T-helper 1 cell (primary cell): ENCODE measurements at places on chromosomes 12 and 14.
A peak's percentile ranks its signal among the peaks of the same experiment; 100 is the strongest.

- DNase-seq: peak; percentile 38
Measured at GRCh38 chr14:102593061-102593824, 794 bp downstream of the RCOR1 start.

GRCh38 chr12:124696693-124697476 lies 129.5 kb upstream of the NCOR2 start:
- no peak for DNase-seq

DNA sequence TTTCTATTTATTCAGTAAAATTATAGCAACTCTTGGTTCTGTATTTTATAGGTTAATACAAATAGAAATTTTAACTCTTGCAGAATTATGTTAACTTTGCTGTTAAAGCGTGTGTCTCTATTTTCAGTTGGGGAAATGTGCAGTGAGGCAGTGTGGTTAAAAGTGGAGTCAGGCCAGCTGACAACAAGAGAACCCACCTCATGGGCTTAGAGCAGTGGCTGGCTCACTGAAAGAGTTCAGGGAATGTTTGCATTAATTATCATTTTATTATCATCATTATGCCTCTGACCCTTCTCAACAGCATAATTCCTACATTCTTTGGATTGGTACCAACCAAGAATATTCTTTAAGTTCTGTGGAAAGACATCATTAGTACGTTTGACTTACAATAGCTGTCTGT lies 163.8 kb downstream of the DERA start:
- DNase-seq: no peak

GRCh38 chr14:103436533-103436932 lies 51.3 kb downstream of the MARK3 start:
- DNase-seq: no peak

GRCh38 chr12:58629376-58629775 lies 290.9 kb downstream of the LRIG3 start:
- no peak for DNase-seq

GRCh38 chr12:20339060-20339459 lies 29.3 kb upstream of the PDE3A start:
- no peak for DNase-seq

- DNase-seq: no peak
Measured at GRCh38 chr12:107480836-107481608, 204.6 kb upstream of the PWP1 start.

DNA sequence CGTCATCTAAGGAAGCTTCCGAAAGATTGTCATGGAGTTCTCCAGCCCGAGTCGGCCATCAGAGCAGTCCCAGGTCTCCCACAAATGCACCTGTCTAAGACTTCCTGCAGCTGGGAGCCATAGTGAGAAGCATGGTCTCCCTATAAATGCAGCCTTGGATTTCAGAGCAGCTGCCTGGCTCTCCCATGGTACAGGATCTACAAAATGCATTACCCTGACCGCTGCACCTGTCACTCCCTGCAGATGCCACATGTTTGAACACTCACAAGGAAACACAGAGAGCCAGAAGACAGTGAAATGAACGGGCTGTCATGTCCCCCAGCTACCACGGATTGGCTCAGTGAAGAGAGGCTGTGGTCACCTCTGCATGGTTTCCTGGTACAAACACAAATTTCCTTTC lies 702.7 kb downstream of the MED13L start:
- DNase-seq: no peak

DNA sequence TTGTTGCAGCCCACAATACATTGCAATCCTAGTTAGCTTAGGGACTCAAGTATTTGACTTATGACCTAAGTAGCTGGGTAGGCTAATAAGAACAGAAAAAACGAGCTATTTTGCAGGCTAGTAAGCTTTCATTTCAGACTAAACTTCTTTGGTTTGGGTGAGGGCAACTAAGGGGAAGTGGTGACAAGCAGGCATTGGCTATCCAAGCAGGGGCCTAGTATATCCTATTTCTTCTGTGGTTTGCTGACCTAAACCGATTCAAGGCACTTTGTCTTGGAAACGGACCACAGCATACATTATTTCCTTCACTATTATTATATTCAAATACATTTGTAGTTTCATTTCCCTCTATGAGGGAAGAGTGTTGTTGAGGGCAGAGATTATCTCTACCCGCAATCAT lies 21.6 kb upstream of the SLC5A8 start:
- no peak for DNase-seq

GRCh38 chr12:131494216-131494615 lies 216.7 kb upstream of the SFSWAP start:
- no peak for DNase-seq

DNA sequence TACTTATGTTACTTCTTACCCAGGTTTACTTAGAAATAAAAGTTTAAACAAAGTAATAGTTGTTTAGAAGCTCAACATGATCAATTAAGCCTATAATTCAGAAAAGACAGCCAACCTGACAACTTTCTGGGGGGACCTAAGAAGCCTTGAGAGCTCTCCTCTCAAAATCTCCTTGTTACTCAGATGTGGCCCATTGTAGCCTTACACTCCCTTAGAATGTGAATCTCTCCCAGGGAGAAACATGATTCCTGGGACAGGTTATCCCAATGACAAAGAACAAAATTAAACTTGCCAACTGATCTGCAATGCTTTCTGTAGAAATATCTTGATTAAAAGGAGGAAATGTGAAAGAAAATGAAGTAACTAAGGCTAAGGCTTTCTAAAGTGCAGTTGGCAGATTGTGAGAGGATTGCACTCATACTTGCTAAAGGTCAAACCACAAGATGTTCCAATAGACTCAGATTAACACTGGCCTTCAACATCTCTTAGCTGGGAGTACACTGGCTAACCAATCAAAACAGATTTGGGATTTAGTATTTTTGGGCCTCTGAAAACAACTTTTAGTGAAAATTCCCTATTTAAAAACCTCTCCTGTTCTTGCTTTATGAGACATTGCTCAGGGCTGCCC lies 72.3 kb upstream of the TMX1 start:
- DNase-seq: no peak

DNA sequence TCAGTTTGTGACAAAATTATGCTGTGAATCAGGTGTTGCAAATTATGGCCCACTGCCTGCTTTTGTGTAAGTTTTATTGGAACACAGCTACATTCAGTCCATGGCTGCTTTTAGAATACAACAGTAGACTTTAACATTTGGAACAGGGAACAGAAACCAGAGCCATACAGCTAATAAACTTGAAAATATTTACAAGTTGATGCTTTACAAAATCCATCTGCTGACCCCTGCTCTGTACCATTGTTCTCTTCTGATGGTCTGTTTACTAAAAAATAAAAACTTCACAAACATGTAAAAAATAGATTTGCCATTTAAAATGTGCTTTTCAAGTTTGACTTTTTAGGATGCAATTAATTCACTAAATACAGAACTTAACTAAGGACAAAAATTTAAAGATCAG lies 20.8 kb downstream of the PSMA3 start:
- DNase-seq: no peak

DNA sequence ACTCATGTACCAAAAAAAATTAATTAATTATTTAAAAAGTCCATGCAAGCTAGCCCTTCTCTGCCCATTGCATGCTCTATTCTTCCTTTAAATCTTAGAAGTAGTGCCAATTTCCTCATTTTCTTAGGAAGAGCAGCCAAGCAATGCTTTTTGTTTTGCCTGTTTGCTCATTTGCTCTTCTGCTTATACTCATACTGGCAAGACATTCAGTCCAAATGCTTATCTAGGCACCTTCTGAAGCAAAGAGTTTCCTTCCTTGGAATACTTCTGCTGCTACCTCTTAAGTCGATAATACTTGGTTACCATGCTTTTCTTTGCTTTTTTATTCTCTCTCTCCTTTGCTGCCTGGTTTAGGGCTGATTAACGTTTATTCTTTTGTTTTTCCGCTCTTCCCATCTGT lies 1318.3 kb downstream of the AACS start:
- DNase-seq: no peak

- DNase-seq: no peak
Measured at GRCh38 chr14:94019329-94019728, 6.8 kb upstream of the OTUB2 start.
